ENCODE measurements at places on chromosomes 12 and 14. TPM values are rescaled to one million over a fixed set of nuclear protein-coding genes. Genes with fewer than 3 reads are reported as not detected.

Gene NOPCHAP1
- 6.2 TPM for total RNA-seq

DNA sequence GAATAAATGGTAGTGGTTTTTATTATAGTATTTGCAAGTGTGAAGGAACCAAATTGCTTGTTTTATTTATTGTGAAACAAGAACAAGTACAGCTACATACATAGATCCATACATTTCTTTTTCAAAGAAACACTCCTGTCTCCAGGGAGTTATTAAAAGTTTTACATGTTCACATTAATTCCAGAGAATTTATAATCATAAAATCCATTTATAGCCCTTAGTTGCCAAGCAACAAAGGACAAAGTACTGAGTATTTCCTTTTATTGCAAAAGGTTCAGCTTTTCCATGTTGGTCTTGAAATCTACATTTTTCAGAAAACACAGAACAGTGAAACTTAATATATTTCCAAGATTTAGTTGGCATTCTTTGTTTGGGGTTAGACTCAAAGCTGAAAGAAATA is 9.5 kb downstream of the MYRFL start:
- H3K36me3 ChIP-seq, result no peaks in the 10 kb centered on the region
- H3K4me1 ChIP-seq, result peaks cover 33% of the 10 kb centered on the region
- H3K4me3 ChIP-seq, result no peak overlapping the region
- H3K27ac ChIP-seq, result peak overlapping the region; percentile 19
- no peaks in the 10 kb centered on the region for H3K27me3 ChIP-seq

GRCh38 chr14:32683679-32684078 is 255.0 kb upstream of the NPAS3 start:
- H3K36me3 ChIP-seq, result no peaks in the 10 kb centered on the region
- H3K4me3 ChIP-seq, result no peak overlapping the region
- DNase-seq, result no peak
- H3K4me1 ChIP-seq, result peaks cover 5% of the 10 kb centered on the region
- no peaks in the 10 kb centered on the region for H3K27me3 ChIP-seq
- no peak overlapping the region for H3K27ac ChIP-seq

- no peak overlapping the region for H3K4me3 ChIP-seq
- no peak overlapping the region for H3K27ac ChIP-seq
- no peak for DNase-seq
- no peaks in the 10 kb centered on the region for H3K4me1 ChIP-seq
Observed at GRCh38 chr14:64891839-64892375, 12.2 kb upstream of the SPTB start.

DNA sequence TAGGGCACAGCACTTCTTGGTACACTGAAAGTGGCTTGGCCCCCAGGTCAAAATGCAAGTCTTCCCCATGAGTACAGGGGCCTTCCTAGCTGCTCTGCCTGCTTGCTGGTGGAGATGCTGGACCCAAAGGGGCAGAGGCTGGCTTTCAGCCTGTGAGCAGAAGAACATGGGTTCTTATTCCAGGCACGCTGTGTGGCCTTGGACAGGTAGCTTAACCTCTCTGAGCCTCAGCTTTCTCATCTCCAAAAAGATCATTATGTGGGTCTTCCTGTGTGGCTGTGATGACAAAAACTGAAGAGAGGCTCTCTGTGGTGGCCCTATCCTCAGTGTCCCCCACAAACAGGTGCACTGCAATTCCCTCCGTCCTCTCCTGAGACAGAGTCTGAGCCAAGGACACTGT is 45.6 kb upstream of the TUNAR start:
- H3K4me1 ChIP-seq, result no peaks in the 10 kb centered on the region
- no peaks in the 10 kb centered on the region for H3K36me3 ChIP-seq
- no peak for DNase-seq

DNA sequence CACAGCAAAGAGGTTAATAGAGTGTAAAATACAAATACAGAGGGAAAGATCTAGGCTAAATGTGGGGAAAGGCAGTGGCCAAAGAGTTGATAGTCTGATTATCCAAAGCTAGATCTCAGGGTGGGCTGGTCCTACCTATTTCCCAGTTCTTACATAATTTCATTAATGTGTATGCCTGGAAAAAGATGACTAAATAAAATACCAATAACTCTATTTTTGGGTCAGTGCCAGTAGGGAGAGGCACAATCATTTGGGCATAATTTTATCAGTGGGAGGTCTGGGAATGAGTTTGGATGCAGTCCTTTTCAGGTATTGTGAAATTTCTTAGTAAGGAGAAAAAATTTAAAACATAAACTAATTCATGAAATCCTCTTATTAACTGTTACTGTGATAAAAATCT is 30.6 kb upstream of the CLEC14A start:
- no peak overlapping the region for H3K27ac ChIP-seq
- no peak for DNase-seq
- H3K4me3 ChIP-seq, result no peak overlapping the region
- H3K36me3 ChIP-seq, result no peaks in the 10 kb centered on the region
- H3K4me1 ChIP-seq, result no peaks in the 10 kb centered on the region

Data from thyroid gland (tissue), 4 donors.